Hindlimb muscle (tissue), 1 donor: ENCODE measurements at places on chromosomes 13 and 19. TPM values are rescaled to one million over a fixed set of nuclear protein-coding genes. Genes with fewer than 3 reads are reported as not detected.

GPR12 gene
- polyA plus RNA-seq = 0.23 TPM

DNA sequence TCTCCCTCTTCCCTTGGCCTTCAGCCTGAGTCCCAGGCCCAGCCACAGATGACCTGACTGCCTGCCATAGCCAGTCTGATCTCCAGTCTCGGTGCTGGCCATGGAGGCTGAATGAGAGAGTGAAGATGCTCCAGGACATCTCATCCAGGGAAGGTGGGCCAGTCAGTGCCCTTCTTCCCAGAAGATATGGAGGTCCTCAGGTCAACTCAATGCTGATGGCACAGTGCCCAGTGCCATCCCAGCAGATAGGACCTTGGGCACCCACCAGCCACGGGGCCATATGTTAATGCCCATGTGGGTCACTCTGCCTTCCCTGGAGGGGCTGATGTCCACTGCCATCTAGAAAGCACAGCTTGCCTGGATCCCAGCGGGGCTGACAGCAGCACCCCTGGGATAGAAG, 7.2 kb downstream of the VSTM2B start:
- DNase-seq = no peak

RNU6-9 gene
- polyA plus RNA-seq = not detected

C19orf44 gene
- polyA plus RNA-seq = 6.2 TPM

- DNase-seq = no peak
Observed at GRCh38 chr19:23957660-23958281, 43.1 kb downstream of the ZNF726 start.

GRCh38 chr13:99973163-99973807, 1.7 kb upstream of the ZIC5 start:
- DNase-seq = no peak

SOX1 gene
- polyA plus RNA-seq = not detected

ZNF548 gene
- 15.6 TPM for polyA plus RNA-seq

ZC3H4 gene
- polyA plus RNA-seq = 30.4 TPM

DNA sequence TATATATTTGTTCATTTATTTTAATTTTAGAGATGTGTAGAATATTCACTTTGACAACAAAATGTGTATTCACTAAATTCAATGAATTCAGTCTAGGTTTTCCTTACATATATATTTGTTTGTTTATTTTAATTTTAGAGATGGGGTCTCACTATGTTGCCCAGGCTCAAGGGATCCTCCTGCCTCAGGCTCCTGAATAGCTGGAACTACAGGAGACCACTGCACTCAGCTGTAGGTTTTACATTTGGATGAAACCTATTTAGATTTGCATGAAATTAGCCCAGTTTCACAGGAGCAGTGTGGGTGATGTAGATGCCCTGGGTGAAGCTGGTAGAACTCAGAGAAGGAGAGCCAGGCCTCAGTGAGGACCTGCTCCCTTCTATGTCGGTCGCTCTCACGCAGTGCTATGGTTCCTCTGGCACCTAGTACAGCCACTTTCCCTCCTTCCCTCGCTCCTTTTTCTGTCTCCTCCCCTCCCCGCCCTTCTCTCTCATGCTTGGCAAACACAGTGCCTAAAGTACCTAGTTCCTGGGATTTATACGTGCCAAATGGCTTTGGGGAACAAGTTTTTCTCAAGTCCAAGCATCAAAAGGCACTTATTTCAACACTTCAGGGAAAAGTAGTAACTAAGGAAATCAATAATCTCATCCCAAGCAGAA, 14.7 kb upstream of the HMGB1 start:
- no peak for DNase-seq

PTPRH gene
- polyA plus RNA-seq = 0.27 TPM

MISP3 gene
- polyA plus RNA-seq = 0.49 TPM

DNA sequence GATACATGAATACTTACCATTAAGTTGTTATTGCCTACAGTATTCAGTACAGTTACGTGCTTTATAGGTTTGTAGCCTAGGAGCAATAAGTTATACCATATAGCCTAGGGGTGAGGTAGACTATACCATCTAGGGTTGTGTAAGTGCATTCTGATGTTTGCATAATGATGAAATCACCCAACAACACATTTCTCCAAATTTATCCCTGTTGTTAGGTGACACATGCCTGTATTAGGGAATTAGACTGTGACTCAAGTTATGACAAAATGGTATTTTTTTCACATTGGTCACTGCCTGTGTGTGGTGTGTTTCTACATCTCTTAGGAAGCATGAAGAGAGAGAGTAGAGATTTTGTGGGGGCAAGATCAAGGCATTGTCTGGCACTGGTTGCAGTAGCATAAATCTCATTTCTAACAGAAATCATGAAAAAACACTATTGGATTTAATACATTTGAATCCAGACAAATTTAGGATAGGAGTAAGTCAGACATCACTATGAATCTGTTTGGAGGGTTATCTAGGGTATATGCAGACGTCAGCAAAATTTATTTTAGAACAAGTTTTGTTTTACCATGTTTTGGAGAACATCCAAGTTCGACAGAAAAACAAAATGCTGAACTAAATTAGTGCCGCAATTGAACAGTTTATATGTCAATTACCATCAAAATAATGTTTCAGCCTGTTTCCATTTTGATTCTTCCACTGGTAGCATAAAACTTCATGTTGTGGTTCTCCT, 332.1 kb downstream of the LMO7 start:
- no peak for DNase-seq

CADM4 gene
- 7.8 TPM for polyA plus RNA-seq

GRCh38 chr13:108086678-108087077, 128.7 kb downstream of the LIG4 start:
- DNase-seq = no peak

- DNase-seq = peak; percentile 15
Observed at GRCh38 chr13:113489549-113490495, 689 bp downstream of the DCUN1D2 start.
